ENCODE measurements at places on chromosomes 3 and 15. TPM values are rescaled to one million over a fixed set of nuclear protein-coding genes. Genes with fewer than 3 reads are reported as not detected.

The PODXL2 gene
- 0.14 TPM for total RNA-seq

The ZXDC gene
- total RNA-seq, result 32.8 TPM

The ROBO2 gene
- not detected for total RNA-seq

The SLC22A13 gene
- 1.2 TPM for total RNA-seq

The FGF7 gene
- not detected for total RNA-seq

The DNAH12 gene
- 0.26 TPM for total RNA-seq

The KLHL40 gene
- total RNA-seq, result not detected

The FEZF2 gene
- total RNA-seq, result not detected
